Fibroblast of skin of right quadriceps (primary cell): ENCODE measurements at places on chromosomes 4 and X.
A peak's percentile ranks its signal among the peaks of the same experiment; 100 is the strongest.

DNA sequence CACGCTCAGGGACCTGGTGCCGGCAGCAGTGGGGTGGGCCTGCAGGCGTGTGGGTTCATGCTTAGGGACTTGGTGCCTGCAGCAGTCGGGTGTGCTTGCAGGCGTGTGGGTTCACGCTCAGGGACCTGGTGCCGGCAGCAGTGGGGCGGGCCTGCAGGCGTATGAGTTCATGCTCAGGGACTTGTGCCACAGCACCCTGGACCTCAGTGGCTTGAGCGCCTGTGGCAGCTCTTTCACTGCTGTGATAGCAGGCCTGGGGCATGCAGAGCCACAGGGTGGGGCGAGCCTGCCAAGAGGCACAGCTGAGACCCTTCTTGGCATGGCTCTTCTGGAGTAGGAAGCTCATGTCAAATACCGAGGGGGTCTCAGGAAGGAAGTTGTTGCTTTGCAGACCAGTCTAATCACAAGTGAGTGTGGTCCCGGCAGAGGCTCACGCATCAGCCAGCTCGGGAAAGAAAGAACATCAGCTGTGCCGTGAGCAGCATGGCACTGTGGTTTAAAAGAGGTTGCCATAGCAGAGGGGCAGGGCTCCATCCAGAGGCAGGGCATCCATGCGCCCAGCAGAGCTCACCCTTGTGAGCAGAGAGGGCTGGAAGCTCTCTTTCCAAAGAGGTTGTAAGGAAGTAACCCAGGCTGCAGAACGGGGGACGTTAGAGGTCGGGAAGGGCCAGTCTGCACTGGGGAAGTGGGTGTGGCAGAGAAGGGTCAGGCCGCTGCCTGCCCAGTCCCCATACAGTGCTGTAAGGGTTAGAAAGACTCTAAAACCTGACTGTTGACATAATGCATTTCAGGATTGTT is 21.1 kb downstream of the PIGG start:
- no peak for DNase-seq

DNA sequence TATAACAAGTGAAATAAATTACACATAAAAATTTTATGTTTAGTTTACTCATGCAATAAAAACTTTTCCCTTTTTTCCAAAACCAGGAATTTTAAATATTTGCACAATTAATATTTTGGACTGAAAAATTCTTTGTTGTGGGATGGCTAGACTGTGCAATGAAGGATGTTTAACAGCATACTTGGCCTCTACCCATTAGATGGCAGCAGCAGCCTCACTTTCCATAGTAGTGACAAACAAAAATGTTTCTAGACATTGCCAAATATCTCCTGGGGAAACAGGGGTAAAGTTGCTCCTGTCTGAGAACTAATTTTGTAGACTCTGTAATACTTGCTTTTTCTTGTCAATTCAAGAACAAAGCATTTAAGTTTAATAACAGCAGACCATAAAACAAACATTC is 49.8 kb downstream of the SCLT1 start:
- DNase-seq = peak; percentile 29

- peak; percentile 9 for DNase-seq
Measured at GRCh38 chr4:179145746-179146525, 1703.7 kb upstream of the AGA start.

DNA sequence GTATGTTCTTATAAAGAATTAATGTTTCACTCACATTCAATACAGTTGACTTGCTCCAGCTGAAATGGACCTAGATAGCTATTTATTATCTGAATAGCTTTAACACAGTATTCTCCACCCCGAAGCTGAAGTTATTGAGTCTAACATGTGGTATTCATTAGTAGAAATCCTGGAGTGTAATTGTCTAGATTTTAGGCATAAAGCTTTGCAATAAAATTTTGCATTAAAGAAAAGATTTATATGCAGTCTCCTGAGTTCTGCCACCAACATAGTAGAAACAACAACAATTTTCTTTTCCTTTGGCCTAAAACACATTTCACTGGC is 90.2 kb upstream of the DCLK2 start:
- peak; percentile 72 for DNase-seq

DNA sequence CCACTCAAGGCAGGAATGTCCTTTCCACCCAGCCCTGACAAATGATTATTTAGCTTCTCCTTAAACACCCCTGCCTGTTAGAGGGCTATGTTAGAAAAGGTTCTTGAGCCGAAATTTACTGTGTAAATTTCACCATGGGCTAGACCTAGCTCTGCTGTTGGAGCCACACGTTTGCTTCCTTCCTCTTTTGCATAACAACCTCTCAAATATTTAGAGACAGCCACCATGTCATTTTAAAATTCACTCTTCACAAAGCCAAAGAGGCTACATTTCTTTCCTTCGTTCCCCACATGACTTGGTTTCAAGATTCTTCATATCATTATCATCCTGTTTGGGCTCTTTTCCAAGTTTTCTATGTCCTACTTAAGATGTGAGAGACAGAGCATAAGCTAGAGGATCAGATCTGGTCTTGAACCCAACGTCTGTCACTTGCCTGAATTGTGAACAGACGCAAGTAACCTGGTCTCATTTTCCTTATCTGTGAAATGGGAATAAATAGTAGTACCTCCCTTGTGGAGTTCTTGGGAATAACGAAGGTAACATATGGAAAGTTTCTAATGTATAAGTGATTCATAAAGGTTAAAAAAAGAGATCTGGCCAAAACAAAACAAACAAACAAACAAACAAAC is 6.7 kb downstream of the DOCK11 start:
- no peak for DNase-seq

DNA sequence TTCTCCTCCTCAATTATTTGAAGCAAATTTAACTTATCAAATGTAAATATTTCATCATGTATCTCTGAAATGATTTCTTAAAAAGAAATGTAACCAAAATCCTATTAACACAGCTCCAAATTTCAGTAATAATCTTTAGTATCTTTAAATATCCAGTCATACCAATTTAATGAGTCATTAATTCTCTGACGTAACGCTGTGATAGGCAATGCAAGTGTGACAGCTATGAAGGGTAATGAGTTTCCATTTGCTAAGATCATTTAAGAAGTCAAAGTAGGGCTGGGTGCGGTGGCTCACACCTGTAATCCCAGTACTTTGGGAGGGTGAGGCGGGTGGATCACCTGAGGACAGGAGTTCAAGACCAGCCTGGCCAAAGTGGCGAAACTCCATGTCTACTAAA is 15.6 kb downstream of the RPS3A start:
- DNase-seq = peak; percentile 19

DNA sequence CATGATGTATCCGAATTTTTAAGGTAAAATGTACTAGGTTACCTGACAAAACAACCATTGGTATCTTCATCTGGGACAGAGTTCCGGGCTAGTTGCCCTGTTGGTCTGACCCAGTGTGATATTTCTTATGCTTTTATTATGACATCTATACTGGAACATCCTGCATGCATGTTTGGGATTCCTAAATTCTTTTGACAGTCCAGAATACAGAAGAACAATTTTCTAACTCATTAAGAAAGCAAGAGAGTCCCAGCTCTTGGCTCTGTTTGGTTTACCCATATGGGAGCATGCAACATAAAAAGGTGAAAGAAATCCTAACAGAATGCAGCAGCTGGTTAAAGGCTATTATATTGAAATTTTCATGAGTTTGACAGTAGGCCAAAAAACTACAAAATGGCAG is 247.7 kb upstream of the FTHL17 start:
- no peak for DNase-seq

- peak; percentile 88 for DNase-seq
Measured at GRCh38 chr4:17030543-17030942, 132.1 kb upstream of the LDB2 start.

DNA sequence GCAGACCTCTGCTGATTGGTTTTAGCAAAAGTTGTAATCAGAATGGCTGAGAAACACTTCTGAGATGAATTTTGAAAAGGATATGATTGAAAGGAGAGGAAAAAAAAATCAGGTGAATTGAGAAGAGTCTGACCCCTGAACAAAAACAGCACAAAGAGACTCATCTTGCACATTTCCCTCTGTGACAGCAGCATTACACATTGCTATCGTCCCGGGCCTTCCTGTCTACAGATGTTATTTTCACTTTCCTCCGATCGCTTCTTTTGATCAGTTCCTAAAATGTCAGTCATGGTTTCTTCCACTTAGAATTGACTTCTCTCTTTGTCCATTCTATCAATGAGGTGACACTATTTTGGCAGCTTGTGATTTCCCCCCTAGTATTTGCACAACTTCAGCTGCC is 262.6 kb downstream of the GPC3 start:
- no peak for DNase-seq

DNA sequence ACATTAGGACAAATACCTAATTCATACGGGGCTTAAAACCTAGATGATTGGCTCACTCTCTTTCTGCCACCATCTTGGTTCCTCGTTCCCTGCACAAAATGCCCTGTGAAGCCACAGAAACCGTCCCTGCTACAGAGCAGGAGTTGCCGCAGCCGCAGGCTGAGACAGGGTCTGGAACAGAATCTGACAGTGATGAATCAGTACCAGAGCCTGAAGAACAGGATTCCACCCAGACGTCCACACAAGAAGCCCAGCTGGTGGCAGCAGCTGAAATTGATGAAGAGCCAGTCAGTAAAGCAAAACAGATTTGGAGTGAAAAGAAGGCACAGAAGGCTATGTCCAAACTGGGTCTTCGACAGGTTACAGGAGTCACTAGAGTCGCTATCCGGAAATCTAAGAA is 34.3 kb downstream of the TRIM61 start:
- DNase-seq = no peak

- peak; percentile 43 for DNase-seq
Measured at GRCh38 chr4:88211473-88212252, 53.2 kb upstream of the ABCG2 start.

DNA sequence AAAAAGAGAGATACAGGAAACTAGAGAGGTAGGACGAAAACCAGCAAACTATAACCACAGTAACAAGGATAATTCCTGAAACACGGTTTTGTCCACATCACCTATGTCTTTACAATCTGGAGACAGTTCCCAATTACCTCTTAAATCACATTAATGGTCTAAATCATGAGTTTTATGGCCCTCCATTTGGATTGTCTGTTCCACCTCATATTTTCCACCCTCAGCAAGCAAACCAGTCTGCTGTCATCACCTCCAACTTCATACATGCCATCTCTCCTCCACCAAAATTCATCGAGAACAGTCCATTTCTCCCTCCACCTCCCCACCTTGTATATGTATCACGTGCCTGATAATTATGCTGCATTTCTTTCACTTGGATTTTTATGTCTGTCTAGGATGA is 107.3 kb downstream of the SH3RF1 start:
- peak; percentile 19 for DNase-seq

GRCh38 chr4:163280703-163281519 is 51.5 kb downstream of the NPY1R start:
- no peak for DNase-seq

- DNase-seq = no peak
Measured at GRCh38 chr4:25213347-25213979, 20.4 kb upstream of the PI4K2B start.

GRCh38 chrX:75365243-75365975 is 91.5 kb downstream of the UPRT start:
- DNase-seq = no peak

- DNase-seq = no peak
Measured at GRCh38 chr4:8155048-8155447, 3.6 kb downstream of the ABLIM2 start.

- DNase-seq = peak; percentile 9
Measured at GRCh38 chrX:2371026-2371711, 129.6 kb downstream of the DHRSX start.

DNA sequence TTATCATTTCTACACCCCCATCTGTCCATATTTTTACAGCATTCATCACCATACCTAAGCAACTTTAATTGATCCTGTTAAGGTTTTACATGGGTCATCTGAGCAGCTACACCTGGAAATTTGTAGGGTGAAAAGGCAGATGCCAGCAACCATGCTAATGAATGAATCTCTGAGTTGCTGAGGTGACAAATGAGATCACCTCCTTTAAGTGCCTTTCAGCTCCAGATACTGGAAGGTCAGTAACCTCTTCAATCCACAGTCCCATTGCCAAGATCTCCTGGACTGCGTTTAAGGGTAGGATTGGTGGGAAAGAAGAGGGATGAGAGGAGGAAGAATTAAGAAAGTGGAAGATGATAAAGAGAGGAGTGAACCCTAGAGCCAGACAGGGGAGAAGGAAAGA is 8.5 kb upstream of the BMP3 start:
- DNase-seq = no peak

- no peak for DNase-seq
Measured at GRCh38 chrX:115134382-115134781, 54.8 kb upstream of the RBMXL3 start.

GRCh38 chr4:2866160-2866861 is 22.7 kb downstream of the ADD1 start:
- no peak for DNase-seq

DNA sequence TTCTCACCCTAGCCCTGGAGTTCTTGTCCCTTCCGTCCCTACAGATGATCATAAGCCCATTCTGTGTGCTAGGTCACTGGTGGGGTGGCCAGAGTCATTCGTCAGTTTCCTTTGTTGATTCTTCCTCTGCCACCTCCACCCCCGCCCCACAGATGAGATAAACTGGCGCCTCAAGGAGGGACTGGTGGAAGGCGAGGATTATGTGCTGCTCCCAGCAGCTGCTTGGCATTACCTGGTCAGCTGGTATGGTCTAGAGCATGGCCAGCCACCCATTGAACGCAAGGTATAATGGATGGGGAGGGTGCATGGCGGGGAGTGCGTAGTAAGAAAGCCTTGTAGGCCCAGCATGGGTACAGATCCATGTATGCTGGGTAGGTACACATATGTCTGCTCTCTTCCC is 6.4 kb downstream of the USP11 start:
- no peak for DNase-seq

GRCh38 chrX:129996120-129996519 is 13.7 kb downstream of the BCORL1 start:
- DNase-seq = peak; percentile 65

- DNase-seq = no peak
Measured at GRCh38 chr4:11438647-11439046, 10.0 kb upstream of the HS3ST1 start.

- no peak for DNase-seq
Measured at GRCh38 chr4:73452953-73453700, 17.1 kb downstream of the AFP start.

GRCh38 chr4:98448908-98449307 is 187.7 kb downstream of the RAP1GDS1 start:
- no peak for DNase-seq

DNA sequence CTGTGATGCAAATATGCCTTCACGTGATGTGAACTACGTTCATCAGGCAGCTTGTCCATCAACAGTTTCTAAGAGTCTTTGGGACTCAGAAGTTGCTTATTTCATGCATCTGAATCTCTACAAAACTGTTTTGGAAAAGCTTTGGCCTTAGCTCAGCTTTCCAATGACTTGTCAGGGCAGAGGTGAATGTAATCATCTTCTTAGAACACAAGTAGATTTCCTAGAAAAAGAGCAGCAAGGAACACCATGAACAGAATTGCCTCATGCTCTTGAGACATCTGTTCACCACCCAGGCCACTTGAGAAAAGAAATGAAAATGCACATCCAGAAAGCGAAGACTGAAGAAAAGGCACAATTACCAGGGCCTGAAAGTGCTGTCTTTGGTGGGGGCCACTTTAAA is 105.8 kb upstream of the PDHA1 start:
- DNase-seq = no peak
